ENCODE measurements at places on chromosomes 4 and X.

DNA sequence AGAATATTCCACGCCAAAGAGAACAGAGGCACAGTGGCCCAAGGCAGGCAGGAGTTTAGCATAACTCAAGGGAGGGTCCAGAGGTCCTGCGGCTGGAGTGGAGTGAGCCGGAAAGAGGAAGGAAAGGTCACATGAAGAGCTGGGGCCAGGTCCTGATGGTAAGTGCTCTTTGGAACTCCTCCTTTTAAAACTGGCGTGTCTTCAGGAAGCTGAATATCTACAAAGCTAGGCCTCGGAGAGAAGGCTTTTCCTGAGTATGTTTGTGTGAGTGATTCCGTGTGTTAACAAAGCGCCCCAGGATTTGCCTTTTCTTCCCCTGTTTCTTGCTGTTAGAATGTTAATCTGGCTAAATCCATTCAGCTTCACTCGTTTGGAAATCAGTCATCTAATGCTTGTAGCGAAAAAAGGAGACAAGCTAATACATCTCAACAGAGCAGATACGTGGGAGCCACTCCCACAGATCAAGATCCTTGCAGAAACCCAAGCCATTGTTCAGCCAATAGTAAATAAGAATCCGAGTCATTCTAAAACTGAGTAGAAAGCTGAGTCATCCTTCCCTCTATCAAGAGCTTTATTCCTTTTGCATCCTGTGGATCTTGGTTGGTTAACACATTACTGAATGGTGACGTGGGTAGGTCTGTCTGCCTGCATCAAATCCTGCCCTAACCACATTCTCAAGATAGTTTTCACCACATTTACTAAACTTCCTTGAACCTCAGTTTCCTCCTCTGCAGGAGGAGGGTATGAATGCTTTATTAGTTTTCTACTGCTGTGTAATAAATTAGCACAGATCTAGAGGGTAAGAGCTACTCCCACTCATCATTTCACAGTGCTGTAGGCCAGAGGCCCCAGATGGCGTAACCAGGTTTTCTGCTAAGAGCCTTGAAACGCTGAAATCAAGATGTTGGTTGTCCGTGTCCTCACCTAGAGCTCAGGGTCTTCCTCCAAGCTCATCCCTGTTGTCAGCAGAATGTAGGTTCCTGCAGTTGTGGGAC, 43.2 kb upstream of the RBM47 start:
- DNase-seq, result peak; percentile 95

GRCh38 chr4:87843936-87844335, 11.2 kb downstream of the MEPE start:
- peak; percentile 82 for DNase-seq

- no peak for DNase-seq
Observed at GRCh38 chr4:92210906-92211305, 92.9 kb upstream of the GRID2 start.

DNA sequence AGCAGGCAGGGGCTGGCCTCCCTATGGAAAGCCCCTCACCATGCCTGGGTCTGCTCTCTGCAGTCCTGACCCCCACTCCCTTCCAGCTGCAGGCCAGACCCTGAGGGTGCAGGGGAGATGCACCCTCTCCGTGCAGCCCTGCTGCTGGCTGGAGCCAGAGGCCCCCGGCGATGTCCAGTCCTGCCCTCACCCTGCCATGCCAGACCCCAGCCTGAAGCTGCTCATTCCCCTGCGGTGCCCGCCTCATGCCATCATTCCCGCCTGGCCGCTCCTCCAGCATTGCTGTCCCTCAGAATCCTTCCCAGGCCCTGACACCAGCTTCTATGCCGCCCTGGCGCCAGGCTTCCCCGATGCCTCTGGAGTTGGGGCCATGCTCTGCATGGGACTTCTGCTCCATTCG, 72.4 kb downstream of the SORCS2 start:
- no peak for DNase-seq

DNA sequence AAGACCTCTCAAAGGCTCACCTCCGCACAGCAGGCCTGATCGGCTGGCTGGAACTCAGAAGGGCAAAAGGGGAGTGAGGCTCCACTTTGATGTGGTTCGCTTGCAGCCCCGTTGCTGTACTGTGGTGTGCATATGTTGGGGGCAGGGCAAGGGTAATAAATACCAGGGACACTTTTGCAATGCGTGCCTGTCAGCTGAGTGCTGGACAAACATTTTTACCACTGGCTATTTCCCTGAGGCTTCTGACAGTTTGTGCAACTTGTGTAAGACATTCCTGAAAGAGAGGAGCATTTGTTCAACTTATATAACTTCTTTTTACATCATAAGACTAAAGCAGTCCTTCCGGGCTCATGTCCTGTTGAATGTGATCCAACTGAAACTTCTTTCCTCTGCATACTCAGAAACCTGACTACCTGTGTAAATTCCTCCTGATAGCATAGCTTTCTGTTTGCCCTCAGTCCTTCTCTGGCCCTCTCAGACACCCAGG, 82.3 kb downstream of the SPRY1 start:
- peak; percentile 72 for DNase-seq

DNA sequence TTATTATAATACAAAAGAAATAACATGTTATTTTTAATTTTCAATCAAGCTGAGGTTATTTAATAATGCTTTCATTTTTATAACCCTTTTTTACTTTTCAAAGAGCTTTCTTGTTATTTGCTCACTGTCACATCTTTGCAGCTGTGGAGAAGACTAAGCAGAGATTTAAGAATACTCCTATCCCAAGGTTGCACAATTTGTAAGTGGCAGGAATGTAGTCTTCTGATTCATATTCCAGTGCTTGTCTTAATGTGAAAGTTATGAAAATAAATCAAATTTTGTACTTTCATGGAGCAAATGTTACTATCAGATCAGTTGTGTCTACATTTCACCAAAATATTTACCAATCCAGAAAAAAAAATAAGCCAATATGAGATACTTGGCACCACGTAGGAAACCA, 86.6 kb downstream of the DDIT4L start:
- DNase-seq, result peak; percentile 12
